ENCODE measurements at places on chromosomes 16 and 17.

DNA sequence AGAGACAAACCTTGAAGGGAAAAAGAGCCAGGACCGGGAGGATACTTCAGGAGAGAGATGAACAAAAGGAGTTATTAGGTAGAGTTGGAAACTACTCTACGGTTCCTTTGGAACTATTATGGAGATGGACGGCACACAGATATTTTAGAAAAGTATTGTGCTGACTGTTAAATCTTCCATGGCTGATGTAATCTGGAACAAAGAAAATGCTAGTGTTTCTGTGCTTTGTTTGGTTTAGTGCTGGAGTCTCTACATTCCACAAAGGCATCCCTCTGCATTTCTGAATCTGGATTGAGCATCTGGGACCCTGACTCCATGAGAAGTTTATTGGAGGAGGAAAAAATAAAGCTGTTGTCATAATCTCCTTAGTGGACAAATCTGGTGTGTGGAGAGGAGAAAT, 57.2 kb downstream of the RPGRIP1L start:
- no peak for DNase-seq

GRCh38 chr17:16439811-16440351, 24.5 kb downstream of the TRPV2 start:
- DNase-seq = no peak

DNA sequence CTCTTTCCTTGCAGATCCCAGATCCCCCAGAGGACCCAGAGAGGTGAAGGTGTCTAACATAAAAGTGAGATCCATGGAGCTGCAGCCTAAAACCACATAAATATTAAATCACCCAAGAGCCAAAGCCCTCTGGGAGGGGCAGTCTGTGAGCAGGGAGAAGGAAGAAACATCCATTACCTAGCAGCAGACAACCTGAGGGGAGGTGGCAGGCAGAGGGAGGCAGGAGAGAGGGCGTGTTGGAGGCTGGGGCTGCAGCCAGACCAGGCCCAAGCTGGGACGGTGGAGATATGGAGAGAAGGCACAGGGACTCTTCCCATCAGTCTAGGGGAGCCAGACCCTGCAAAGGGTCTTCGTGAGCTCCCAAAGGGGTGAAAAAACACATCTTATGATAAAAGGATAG, 101.1 kb downstream of the SHISA6 start:
- no peak for DNase-seq

DNA sequence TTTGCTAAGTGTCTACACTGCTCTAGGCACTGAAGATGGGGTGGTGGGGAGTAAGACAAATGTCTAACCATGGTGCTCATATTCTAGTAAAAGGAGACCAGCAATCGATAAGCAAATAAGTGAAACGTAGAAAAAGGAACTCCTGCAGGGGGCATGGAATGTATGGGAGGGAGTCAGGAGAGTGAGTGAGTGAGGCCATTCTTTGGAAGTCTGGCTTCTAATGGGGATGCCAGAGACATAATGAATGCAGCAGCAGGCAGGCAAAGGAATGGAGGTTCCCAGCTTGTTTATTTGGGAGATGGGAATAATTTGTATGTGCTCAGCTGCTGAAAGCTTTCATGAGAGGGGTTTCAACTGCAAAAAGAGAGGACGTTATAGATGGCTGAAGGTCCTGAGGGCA, 216.4 kb upstream of the DYNLRB2 start:
- DNase-seq = no peak

DNA sequence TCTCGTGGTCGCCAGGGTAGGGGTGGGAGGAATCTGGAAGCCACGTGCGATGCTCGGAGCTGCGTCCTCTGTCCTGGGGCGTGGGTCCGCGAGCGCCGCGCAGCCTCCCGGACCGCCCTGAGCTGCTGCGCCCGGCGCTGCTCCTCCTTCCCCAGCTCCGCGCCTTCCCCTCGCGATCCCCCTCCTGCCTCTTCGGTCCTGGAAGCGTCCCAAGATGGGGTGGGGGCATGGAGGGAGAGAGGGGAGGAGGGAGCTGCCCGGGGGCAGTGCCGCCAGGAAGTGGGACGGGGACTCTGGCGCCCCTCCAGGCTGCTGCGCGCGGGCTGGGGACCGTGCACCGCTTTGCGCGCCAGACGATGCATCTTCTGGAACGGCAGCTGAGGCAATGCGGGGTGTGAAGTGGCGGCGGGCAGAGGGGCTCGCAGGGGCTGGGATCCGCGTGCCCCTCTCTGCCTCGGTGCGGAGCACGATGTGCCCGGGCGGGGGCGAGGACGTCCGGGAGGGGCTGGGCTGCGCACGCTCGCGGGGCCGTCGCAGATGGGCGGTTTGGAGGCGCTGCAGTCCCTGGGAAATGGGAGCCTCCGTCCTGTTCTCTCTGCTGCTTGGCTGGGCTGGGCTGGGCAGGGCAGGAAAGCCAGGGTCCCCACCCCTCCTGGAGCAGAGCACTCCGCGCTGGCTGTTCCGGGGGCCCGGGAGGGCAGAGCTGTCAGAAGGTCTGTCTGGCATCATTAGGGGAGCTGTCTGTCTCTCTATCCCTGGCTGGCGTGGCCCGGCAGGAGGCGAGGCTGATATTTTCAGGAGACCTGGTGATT, 388.0 kb downstream of the SEC14L1 start:
- peak; percentile 68 for DNase-seq

DNA sequence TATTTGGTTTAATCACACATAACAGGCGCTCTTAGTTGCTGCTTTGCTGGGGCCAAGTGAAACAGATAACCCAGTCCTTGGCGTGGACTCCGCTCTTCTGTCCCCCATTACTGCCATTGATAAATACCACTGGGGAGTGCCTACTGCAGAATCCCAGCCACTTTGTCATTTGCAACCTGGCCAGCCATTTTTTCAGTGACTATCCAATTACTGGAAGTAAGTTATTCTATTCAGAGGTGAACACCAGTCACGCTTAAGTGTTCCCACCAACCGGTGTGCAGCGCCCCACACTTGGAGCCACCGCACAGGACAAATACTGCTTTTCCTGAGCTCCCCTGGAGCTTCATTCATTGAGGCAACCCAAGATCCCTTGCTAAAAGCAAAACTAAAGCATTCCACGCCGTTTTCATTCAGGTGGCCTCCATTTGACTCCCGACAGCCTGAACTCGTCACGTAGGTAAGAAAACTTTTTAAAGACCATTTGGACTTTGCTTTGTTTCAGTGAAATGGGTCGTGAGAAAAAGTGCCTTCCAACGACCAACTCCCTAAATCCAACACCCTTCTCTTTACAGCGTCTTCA, 1.8 kb downstream of the USP7 start:
- no peak for DNase-seq

DNA sequence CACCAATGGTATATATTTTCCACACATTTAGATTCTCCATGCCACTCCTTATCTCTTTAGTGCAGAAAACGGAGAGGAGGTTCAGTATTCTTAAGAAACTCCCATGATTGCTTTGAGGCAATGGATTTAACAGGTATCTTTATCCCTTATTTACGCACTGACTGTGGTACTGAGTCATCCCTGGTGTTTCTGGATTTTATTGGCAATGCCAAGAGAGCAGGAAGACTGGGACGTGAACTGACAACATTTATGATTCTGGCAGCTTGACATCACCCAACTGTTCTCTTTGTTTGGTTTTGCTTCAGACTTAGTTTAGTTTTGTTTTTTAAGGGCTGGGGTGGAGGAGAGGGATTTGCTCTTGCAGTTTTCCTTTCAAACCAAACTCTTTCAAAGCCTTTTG, 131.4 kb downstream of the WWOX start:
- no peak for DNase-seq

- DNase-seq = peak; percentile 98
Measured at GRCh38 chr16:4802659-4803287, 340 bp upstream of the ROGDI start.

DNA sequence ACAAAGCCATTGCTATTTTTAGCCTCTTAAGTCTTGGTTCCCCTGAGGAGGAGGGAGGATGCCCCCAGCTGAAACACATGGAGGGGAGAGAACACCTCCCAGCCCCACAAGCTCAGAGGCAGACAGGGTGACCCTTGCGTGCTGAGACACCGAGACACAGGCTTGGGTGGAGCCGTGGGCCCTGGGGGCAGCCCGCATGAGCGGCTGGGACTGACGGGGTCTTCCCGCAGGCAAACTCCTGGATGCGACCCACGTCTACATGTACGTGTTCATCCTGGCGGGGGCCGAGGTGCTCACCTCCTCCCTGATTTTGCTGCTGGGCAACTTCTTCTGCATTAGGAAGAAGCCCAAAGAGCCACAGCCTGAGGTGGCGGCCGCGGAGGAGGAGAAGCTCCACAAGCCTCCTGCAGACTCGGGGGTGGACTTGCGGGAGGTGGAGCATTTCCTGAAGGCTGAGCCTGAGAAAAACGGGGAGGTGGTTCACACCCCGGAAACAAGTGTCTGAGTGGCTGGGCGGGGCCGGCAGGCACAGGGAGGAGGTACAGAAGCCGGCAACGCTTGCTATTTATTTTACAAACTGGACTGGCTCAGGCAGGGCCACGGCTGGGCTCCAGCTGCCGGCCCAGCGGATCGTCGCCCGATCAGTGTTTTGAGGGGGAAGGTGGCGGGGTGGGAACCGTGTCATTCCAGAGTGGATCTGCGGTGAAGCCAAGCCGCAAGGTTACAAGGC, 9.8 kb downstream of the SLC16A3 start:
- DNase-seq = no peak

Measured in HTR-8/SVneo (cell line).